ENCODE measurements at places on chromosomes 6 and 20. TPM values are rescaled to one million over a fixed set of nuclear protein-coding genes. Genes with fewer than 3 reads are reported as not detected.

GRCh38 chr20:58567437-58567836 lies 52.2 kb upstream of the APCDD1L start:
- H3K36me3 ChIP-seq, result no peaks in the 10 kb centered on the region
- H3K4me3 ChIP-seq, result no peak overlapping the region
- H3K27me3 ChIP-seq, result no peaks in the 10 kb centered on the region
- DNase-seq, result no peak

RSPH4A gene
- 0.42 TPM for total RNA-seq

DNA sequence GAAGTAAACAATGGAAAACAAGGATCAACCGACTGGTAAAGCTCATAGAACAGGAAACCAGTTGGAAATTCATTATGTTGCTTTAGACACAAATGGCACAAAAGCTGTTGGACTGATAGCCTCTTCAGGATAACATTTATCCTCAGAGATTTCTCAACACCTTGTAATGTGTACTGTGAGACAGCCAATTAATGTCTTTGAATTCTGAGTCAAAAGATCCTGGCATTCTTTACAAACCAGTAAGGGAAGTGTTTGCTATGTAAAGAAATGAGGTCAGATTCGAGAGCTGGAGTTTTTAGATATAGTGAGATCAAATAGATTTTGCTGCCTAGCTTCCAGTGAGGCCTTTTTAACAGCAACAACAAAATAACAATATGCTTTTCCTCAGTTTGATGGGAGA lies 439.2 kb downstream of the C6orf118 start:
- H3K4me3 ChIP-seq, result no peak overlapping the region
- H3K27me3 ChIP-seq, result no peaks in the 10 kb centered on the region
- H3K4me1 ChIP-seq, result no peaks in the 10 kb centered on the region
- H3K27ac ChIP-seq, result no peak overlapping the region

SLC52A3 gene
- 0.42 TPM for total RNA-seq

DNA sequence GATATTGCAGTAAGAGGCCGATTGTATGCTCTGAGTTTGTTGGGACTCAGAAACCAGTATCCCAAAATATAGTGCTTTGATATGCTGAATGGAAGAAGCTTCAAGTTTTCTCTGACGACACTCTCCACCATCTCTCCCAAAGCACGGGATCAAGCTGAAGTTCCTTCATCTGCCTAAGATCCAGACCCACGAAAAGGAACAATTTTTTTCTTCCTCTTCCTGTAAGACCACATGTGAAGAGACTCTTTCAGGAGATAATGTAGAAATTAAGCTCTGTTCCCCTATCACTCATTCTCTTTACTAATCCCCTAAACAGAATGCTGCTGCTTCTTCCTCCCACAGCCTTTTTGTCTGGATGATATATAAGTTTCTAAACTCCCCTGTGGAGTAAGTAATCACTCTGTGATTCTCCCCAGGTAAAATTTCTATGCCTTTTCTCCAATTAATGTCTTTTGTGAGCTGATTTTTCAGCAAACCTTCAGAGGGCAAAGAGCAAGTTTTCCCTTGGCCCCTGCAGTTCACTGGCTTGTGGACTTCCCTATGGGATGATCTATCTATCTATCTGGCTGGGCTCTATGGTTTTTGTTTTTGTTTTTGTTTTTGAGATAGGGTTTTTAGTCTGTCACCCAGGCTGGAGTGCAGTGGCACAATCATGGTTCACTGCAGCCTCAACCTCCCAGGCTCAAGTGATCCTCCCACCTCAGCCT lies 13.5 kb upstream of the PNRC1 start:
- no peak overlapping the region for H3K4me3 ChIP-seq
- DNase-seq, result no peak
- no peaks in the 10 kb centered on the region for H3K4me1 ChIP-seq
- H3K27me3 ChIP-seq, result no peaks in the 10 kb centered on the region

GRCh38 chr6:85363870-85364269 lies 86.0 kb upstream of the NT5E start:
- no peak overlapping the region for H3K4me3 ChIP-seq
- H3K27ac ChIP-seq, result no peak overlapping the region
- H3K27me3 ChIP-seq, result no peaks in the 10 kb centered on the region
- no peaks in the 10 kb centered on the region for H3K36me3 ChIP-seq

Data from tibial nerve (tissue), 4 donors.